ENCODE measurements at places on chromosomes 16 and 17. TPM values are rescaled to one million over a fixed set of nuclear protein-coding genes. Genes with fewer than 3 reads are reported as not detected.

GRCh38 chr17:79793924-79794304 is 3.0 kb downstream of the CBX8 start:
- DNase-seq = no peak

DNA sequence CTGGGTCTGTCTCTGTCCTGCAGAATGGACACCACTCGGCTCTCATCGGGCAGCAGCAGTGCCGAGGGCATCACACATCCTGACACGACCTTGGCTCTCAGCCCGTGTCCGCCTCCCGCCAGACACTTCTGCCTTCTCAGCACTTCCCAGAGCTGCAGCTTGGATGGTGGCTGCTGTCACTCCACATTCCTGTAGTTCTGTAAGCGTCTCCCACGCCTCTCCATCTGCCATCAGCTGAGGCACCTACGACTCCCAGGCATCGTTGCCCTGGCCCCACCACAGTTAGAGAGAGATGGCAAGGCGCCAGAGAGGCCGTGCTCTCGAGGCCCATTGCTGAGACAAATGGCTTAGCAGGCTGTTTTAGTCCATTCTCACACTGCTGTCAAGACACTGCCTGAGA is 195.9 kb upstream of the CHMP6 start:
- DNase-seq = no peak

DNA sequence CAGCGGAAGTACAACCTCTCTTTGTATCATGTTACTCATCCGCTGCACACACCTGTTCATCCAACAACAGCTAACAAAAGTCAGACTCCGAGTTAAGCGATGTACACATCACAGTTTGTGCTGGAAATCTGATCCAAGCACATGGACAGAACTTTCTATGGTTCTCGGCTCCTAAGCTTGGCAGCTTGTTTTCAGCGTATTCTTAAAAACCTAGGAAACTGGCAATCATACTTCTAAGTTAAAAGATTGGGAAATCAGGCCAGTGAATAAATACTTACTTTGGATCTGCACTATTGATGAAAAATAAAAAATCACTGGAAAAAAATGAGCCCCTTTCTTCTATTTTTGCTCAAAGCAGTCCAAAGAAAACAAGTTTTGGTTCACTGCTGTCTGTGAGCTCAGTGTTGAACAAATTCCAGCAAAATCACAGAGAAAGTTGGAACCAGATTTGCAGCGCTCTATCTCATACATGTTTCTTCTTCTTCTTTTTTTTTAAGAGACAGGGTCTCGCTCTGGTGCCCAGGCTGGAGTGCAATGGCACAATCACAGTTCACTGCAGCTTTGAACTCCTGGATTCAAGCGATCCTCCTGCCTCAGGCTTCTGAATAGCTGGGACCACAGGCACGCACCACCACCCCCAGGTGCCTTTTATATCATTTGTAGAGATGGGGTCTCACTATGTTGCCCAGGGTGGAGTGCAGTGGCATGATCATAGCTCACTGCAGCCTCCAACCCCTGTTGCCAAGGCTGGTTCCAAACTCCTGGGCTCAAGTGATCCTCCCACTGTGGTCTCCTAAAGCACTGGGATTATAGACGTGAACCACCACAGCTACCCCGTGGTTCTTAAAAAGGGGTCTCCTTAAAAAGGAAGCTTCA is 71.6 kb upstream of the CREBBP start:
- DNase-seq = no peak

DNA sequence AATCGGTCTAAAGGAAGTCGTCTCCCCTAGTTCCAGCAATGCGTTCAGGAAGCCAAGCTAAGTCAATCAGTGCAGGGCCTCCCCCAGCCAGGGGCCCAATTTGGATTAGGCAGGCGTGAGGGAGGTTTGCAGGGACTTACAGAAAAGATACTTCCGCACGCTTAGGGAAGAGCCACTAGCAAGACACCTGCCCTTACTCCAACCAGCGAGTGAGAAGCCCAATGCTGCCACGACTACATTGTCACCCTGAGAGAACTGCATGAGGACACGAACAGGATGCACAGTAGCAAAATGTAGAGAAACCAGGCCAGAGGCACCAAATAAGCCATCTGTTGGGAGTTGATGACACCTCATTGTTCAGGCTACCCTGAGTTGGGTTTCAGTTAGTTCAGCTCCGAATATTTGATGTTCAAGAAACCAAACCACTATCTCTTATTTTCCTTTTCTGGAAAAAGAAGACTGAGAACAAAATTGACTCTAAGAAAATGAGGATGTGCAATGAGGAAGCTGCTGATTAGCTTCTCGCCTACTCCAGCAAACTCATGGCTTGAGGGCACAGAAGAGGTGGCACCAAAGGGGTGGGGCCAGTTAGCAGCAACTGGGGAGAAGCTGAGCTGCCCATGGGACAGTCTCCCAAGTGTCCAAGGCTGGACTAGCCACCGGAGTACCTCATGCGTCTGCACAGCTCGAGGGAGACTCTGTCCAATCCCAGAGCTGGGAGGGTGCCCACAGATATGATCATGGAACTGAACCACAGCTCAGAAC is 29.3 kb downstream of the TK2 start:
- DNase-seq = no peak

DNA sequence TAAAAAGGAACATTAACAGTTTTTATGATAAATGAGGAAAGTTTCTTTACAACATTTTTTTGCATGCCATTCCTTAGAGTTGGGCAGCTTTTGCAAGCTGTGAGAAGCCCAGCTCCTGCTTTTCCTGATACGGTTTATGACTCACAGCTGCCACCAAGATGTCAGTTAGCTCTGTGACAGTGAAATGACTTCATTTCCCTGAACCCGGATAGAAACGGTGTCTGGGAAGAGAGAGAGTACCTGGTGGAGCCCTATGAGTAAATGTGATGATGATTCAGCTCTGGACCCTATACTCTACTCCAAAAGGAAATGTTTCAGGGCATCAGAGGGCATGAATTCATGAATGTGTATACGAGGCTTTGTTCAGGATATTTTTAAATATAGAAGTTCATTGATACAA is 366.3 kb upstream of the HSBP1 start:
- peak; percentile 14 for DNase-seq

DNA sequence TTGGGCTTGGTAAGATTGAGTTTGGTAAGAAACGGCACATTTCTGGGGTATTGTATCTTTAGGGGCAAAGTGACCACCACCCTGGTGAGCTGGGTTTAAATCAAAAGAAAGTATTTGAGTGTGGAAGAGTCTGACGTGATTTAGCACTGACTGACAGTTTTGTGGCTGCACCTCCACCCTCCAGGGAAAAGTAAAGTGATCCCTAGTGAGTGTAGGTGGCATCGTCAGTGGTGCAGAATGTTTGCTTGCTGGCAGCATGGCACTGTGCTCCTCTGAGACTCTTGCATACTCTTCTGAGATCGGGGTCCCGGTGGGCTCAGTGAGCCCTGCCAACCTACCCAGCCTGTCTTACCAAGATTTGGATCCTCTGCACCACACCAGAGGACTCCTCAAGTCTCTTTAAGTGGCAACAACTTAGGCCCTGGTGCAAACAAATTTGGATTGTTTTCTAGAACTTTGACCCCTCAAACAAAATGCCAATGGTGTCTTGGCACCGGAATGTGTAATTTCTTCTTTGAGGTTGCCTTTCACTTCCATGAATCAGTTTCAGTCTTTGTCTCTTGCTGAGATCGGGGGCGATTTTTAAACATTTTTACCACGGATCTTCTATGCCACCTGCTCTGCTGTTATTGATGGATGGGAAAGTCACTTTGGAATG is 2.8 kb downstream of the PRKCB start:
- no peak for DNase-seq

DNA sequence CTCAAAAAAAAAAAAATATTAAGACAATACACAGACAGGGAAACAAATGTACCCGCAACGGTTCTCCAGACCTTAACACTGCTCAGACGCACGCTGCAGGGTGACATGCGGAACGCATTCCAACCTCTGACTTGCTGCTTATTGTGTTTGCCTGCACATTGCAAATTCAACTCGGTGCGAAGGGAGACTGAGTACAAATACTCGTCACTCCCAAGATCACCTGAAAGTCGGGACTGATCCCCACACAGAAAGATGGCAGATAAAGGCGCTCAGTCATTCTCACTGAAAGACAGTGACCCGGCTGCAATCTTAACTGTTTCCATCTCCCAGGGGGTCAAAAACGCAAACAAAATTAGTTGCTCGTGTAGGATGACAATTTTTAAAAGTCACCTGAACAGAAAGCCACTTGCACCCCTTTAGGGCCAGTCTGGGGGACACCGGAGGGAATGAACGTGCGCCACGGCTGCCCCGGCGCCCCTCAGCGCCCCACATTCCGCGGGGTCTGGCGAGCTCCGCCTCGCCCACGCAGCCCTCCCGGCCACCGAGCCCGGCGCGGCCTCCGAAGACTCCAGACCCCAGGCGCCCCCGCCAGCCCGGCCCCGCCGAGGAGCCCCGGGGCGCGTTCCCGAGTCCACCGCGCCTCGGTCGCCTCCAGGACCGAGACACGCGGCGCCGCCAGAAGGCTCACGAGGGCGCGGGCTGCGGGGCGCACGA is 589 bp downstream of the CLCN7 start:
- no peak for DNase-seq

DNA sequence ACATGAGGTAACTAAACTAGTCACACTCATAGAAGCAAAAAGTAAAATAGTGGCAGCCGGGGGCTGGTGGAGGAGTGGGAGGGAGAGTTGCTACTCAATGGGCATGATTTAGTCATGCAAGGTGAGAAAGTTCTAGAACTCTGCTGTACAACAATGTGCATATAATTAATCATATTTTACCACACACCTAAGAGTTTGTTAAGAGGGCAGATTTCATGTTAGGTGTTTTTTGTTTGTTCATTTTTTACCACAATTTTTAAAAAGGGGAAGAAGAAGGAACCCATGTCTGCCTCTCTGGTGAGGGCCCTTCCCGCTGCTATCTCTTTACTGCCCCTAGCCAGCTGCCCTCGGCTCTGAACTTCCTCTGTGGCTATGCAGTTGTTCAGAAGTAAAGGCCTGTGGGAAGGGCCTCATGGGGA is 11.2 kb downstream of the CD300LB start:
- DNase-seq = no peak

DNA sequence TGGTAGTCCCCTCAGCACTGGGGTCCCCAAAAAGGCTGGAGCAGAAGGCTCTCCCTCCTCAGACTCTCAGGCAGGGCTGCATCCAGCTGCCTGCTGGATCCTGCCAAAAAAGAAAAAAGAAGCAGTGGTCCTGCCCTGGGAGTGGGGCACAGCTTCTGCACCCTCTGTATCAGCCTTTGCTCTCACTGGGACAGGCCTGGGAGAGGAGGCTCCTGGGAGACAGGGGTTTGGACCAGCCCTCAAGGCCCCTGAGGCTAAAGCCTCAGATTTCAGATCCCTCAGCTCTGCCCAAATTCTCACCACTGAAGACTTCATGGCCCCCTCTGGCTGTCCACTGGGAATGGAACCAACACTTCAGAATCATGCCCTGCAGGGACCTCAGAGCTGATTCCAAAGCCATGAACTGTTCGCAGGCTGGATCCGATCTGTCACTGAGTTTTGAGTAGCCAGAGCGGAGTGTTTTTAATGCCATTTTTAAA is 96.9 kb downstream of the C16orf78 start:
- no peak for DNase-seq

- no peak for DNase-seq
Observed at GRCh38 chr17:28982131-28982793, 23.6 kb downstream of the SEZ6 start.

- DNase-seq = no peak
Observed at GRCh38 chr17:17128476-17129075, 77.6 kb downstream of the PLD6 start.

GRCh38 chr16:50303041-50303604 is 36.8 kb downstream of the ADCY7 start:
- no peak for DNase-seq

DNA sequence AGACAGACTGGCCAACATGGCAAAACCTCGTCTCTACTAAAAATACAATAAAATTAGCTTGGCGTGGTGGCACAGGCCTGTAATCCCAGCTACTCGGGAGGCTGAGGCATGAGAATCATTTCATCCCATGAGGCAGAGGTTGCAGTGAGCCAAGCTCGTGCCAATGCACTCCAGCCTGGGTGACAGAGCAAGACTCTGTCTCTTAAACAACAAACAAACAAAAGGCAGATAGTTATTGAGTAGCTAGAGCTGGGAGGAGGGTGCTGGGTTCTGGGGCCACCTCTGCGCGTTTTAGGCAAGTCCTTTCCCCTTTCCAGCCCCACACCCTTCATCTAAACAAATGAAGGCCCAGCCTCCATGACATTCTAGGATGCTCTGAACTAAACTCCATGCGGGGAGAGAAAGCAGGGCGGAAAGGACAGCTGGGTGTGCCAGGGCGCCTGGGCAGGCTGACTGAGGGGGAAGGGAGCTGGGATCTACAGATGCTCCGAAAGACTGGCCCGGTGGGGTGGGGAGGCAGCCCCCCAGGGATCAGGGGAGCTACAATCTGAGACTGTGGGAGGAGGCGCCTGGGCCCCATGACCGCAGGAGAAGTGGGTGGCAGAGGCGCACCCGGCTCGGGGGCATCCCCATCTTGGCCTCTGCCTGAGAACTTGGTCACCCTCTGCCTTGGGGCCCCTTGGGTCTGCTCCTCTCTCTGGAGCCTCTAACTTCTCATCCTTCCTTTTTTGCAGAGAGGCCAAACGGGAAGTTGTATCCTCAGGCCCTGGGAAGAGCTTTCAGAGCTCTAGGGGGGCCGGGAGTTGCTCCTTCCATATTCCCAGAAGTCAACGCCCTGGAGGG is 910 bp downstream of the ITGAL start:
- DNase-seq = no peak

DNA sequence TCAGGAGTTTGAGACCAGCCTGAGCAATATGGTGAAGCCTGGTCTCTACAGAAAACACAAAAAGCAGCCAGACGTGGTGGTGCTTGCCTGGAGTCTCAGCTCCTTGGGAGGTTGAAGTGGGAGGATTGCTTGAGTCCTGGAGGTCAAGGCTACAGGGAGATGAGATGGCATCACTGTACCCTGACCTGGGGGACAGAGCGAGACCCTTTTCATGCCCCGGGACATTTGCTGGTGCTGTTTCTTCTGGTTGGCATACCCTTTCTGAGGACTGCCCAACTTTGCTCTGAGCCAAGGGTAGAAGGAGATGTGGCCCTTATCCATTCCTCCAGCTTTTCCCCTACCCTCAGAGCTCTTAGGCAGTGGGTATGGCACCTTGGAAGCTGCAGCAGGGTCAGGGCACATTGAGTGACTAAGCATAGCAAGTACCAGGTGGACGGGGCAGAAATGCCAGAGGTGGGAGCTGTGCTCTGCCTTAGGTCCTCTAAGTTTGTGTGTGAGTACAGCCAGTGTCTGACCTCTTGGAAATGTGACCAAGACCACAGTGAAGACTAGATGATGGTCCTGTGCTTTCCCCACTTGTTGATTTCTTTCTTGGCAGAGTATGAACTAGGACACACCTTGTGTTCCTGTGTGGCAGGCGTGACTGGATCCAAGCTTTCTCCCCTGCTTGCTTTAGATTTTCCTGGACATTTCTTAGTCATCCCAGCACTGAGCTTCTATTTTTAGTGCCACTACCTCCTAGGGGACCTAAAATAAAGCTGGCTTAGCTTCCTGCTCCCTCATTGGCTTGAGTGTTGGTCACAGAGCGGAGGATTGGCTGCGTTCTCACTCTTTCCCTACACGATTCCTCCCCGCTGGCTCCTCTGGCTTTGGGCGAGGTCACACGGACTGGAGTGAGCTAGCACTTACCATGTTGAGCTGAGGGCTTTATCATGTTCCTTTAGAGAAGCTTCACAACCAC is 9.9 kb upstream of the EDC4 start:
- no peak for DNase-seq

- no peak for DNase-seq
Observed at GRCh38 chr17:55632893-55633292, 89.8 kb downstream of the TMEM100 start.

Gene ST6GALNAC1
- total RNA-seq = not detected

Gene MEOX1
- not detected for total RNA-seq

All from NCI-H460 (cell line).